Suppressor macrophage treated with lipopolysaccharide for 4 hours (primary cell): ENCODE measurements at places on chromosomes 2 and 18.

GRCh38 chr2:27296481-27296880, 11.8 kb downstream of the UCN start:
- DNase-seq: peak; percentile 52

- DNase-seq: no peak
These were observed 47.8 kb downstream of the TMEM163 start for GRCh38 chr2:134670955-134671354.

GRCh38 chr2:169005080-169005598, 26.0 kb downstream of the ABCB11 start:
- no peak for DNase-seq

GRCh38 chr2:46119453-46119852, 177.8 kb upstream of the EPAS1 start:
- DNase-seq: no peak

DNA sequence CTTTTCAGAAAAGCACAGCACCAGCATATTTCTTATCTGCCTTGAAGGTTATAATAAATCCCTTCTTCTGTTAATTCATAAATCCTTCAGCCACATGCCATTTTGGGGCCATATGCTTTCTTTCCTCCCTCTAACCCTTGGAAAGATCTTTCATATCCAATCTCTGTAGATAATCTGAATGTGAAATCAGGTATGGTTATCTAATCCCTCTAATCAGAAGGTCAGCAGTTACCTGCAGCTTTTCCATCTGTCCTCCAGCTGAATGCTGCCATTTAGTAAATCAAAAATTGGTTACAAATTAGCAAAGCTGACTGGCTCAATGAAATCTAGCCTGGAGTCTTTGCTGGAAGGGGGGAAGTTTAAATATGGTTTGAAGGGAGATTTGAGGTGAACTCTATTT, 230.5 kb downstream of the PIK3C3 start:
- no peak for DNase-seq

DNA sequence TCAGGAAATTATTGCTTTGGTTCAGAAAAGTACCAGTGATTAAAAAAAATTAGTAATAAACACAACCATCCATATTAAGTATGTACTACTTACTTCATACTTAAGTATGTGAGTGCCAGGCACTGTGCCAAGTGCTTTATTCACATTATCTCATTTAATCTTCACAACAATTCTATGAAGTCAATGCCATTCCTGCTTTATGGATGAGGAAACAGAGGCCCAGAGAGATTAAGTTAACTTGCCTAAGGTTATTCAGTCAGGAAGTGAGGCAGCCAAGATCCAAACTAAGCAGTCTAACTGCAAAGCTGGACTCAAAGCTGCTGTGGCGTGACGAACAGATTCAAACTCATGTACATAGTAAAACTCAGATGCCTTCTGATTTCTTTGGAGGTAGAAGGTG, 22.3 kb downstream of the DTNB start:
- no peak for DNase-seq

- no peak for DNase-seq
These were observed 87.8 kb downstream of the KCTD18 start for GRCh38 chr2:200422071-200422470.

DNA sequence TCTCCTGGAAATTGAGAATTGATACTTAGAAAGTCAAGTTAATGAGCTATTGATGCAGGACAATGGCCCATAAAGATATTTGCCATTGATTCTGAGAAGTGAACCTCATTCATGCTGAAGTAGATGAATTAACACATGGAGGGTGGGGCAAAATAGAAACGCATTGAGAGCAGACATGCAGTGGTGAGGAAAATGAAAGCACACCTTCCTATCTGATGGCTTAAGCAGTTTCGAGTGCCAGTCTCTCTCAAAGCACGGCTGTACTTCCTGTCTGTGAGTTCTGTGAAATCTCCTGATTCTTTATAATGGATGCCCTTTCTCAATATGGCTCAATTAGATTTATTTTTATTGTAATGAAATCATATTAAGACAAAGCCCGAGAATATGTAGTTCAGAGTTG, 247.0 kb downstream of the TMX3 start:
- DNase-seq: no peak

- no peak for DNase-seq
These were observed 599.4 kb downstream of the RNF144A start for GRCh38 chr2:7516484-7517063.

- no peak for DNase-seq
These were observed 17.6 kb upstream of the SPATS2L start for GRCh38 chr2:200288670-200289429.

DNA sequence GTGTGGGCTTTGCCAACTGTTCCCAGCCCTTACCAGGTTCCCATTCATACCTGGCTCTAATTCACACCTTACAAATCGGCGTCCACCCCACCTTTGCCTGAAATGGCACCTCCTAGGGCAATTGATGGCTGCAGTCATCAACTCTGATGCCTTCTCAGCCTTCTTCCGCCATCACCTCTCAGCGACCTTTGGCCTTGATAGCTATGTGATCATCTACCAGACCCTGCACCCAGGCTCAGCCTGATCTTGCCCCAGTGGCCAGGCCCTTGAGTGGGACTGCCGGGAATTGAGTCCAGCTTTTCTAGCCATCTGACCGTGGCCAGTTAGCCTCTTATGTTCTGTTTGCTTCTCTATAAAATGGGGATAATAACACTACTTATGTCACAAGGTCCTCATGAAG, 32.5 kb downstream of the PSD4 start:
- no peak for DNase-seq

DNA sequence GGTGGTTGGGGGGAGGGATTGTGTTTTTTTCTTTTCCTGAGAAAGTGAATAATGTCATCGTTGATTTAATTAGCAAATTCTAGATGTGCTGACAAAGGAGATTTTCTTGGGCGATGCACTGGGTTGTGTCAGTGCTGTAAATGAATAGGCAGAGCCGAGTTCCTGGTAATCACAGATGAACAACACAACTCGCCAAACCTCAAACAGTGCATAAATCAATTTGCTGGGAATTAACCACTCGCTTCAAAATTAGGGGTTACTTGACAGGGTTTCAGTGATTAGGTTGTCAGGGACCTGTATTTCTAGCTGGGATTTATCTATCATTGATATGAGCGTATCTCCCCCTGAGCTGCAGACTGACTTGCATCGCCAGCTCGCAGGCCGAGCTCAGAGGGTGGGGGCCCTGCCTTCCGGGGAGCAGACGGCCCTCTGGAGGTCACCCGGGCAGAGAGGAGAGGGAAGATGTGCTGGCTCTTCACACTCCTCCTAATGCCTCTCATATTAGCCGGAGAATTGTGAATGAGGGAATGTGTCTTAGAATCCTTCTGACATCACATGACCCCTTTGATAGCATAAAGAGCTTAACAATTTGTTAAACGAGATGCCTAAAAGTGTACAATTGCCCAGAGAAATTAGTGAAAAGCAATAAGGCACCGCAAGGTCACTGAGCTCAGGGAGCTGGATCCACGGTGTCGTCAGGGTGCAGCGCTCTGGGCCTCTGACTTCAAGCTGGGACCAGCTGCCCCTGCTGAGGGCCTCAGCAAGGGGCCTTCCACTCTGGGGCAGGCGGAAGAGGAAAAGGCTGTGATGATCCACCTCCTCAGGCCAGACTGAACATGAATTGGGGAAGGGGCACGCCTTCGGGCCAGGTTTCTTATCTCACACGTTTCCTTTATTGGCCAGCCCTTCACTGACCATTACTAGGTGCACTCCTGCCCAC, 48.9 kb downstream of the SMIM21 start:
- DNase-seq: no peak
